ENCODE measurements at places on chromosomes 13 and 19.

GRCh38 chr13:110211046-110211445 lies 95.9 kb downstream of the COL4A1 start:
- DNase-seq = no peak

- DNase-seq = no peak
Observed at GRCh38 chr19:3065675-3066357, 3.5 kb upstream of the TLE5 start.

DNA sequence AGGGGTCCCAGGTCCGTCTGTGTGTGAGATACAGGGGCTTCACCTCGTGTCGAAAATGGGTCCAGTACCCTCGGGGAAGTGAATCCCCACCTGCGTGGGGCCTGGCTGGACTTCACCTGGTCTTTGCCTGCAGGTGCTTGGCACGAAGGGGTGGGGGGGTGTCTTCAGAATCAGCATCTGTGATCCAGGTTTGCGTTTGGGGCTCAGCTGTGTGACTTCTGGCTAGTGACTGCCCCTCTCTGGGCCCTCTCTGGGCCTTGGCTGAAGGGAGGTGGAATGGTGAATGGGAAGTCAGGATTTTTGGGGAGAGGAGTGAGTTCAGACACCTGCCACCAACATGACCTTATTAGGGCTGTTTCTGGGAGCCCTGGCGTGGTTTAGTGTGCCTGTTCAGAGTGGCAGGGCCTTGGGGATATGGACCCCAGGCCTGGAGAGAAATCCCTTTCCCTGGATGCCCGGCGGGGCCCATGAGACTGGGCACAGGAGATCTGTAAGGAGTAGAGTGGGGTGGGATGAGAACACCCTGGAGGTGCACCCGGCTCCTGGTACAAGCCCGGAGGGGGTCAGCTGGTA lies 2.7 kb downstream of the CELF5 start:
- no peak for DNase-seq

GRCh38 chr13:37490176-37490779 lies 108.3 kb downstream of the POSTN start:
- DNase-seq = peak; percentile 61

DNA sequence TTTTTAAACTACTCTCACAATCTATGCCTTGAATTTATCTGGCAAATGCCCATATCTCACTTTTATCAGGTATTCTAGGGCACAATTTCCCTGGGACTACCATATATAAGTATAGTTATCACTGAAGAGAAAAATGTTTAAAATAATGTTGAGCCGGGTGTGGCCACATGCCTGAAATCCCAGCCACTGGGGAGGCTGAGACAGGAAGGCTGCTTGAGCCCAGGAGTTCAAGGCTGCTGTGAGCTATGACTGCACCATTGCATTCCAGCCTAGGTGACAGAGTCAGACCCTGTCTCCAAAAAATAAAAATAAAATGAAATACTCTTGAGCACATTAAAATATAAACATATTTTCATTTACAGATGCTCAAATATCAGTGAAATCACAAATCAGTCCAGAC lies 4.1 kb downstream of the KATNAL1 start:
- DNase-seq = no peak

DNA sequence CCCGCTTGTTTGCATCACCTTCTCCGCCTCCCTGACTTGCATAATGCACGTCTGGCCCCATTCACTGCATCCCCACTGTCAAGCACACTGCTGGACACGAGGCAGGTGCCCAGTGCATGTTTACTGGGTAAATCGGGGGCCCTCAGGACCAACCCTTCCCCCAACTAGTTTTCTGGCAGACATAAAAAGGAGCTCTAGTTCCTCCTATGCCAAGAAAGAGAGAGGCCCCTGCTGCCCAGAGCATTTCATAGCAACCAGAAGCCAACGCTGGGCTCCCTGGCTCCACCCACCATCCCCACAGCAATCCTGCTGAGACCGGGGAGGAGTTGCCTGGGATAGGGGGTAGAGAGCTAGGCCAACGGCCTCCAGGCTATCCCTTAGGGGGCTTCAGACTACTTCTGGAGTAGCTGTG lies 23.2 kb downstream of the ANKRD27 start:
- DNase-seq = no peak

GRCh38 chr19:50739132-50739913 lies 16.2 kb downstream of the CLEC11A start:
- no peak for DNase-seq

GRCh38 chr13:109154146-109154545 lies 524.7 kb downstream of the MYO16 start:
- peak; percentile 20 for DNase-seq

DNA sequence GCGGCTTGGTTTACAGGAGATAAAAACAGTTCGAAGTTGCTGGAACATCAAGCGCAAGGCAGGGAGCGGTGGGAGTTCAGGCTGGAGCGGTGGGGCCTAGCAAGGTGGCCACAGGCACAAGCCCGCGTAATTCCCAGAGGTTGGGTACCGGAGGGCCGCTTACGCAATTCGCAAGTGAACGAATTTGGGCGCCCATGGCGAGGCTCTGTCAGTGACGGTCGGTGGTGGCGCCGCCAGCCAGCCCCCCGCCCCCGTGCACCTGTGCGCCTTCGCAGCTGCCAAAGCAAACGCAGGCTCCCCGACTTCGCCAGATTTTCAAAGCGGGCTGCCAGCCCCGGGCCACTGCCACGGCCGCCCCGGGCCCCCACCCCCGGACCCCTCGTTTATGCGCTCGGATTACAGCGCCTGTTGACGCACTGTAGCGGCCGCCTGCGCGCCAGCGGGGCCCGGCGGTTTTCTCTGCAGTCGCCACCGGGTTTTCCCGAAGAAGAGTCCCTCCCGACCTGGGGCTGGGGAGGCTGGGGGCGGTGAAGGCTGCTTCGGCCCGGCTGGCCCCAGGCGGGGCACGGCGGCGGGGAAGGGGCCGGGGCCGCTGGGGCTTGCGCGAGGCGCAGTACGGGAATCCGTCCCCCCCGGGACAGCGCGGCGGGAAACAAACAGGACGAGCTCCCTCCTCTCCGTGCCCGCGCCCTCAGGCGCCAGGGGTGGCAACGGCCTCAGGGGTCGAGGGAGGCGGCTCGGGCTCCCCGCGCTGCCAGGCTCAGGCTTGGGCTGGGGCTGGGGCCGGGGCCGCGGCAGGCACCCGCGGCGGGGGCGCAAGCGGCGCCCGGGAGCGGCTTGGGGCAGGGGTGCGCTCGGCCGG lies 709 bp downstream of the N4BP2L1 start:
- DNase-seq = peak; percentile 23

DNA sequence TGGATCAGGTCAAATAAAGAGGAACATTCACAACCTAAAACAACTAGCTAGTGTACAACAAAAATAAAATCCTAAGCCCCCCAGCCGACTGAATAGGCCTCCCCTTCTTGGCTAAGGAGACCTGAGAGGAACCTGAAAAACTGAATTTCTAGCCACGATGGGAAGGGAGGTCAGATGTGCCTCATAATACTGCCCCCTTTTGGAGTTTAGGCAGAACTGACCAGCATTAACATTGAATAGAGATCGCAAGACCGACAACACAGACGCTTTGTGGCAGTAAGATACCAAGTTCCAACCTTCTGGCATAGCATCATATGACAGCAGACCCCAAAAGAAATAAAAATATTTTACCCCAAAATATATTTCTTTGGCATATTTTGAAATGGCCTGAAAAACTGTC lies 15.9 kb downstream of the CBY2 start:
- DNase-seq = peak; percentile 12

GRCh38 chr13:19764237-19764636 lies 18.5 kb downstream of the PSPC1 start:
- DNase-seq = no peak

GRCh38 chr13:103022336-103022735 lies 43.9 kb downstream of the SLC10A2 start:
- DNase-seq = peak; percentile 33

- no peak for DNase-seq
Observed at GRCh38 chr19:5152013-5152763, 183.3 kb downstream of the KDM4B start.

DNA sequence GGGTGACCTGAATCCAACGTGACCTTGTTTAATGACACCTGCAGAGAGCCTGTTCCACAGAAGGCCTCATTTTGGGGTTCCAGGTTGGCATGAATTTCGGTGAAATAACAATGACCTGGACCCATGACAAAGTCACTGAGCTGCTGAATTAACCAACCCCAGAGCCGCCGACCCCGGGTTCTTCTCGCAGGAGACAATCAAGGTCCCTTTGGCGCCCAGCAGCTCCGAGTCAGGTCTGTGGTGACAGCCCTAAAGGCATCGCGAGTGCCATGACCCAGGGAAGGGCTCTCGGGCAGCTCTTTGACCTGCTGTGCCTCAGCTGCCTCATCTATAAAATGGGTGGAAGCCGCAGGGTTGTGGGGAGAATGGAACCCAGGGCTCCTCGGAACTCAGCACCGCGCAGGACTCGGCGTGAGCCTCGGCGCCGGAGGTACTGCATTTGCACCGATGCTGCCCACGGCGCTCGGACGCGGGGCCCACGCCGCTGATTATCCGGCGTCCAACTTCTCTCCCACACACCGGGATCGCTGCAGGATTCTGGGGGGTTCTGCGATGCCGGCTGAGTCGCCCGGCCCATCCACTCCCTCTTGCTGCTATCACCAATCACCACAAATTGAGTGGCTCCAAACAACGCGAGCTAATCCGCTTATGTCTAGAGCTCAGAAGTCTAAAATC lies 5.7 kb downstream of the SHC2 start:
- DNase-seq = no peak

DNA sequence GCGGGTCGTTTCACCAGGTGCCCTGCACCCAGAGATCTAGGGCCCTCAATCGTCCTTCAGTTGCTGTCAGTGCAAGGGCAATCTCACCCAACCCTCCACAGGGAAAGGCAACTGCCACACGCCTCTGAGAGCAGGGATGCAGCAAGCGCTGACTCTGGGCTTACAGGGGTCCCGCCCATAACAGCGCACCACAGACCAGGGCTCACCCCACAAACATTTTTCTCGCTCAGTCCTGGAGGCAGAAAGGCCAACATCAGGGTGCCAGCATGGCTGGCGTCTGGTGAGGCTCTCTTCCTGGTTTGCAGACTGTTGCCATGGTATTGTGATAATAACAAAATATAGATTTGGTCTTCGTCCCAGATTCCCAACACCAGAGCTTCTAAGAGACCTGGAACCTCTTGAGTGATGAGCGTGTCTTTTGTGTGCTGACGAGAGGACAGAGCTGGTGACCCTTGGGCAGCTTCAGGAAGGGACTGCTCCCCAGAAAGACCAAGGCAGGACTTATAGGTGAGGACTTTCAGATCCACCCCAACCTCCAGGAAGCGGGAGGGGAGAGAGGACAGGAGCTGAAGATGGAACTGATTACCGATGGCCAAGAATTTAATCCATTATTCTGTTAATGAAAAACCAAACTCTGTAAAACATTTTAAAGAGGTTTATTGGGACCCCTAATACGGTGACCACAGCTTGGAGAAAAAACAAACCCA lies 51.3 kb downstream of the C13orf46 start:
- DNase-seq = no peak

GRCh38 chr19:45355910-45356309 lies 14.5 kb downstream of the ERCC2 start:
- DNase-seq = no peak

GRCh38 chr19:29337029-29337428 lies 124.1 kb upstream of the UQCRFS1 start:
- no peak for DNase-seq

All from fibroblast of skin of right biceps (primary cell).